Dermis blood vessel endothelial cell (primary cell): ENCODE measurements at places on chromosomes 7 and 10. TPM values are rescaled to one million over a fixed set of nuclear protein-coding genes. Genes with fewer than 3 reads are reported as not detected.

- no peak for DNase-seq
These were observed 14.7 kb downstream of the SHH start for GRCh38 chr7:155797262-155798250.

DNA sequence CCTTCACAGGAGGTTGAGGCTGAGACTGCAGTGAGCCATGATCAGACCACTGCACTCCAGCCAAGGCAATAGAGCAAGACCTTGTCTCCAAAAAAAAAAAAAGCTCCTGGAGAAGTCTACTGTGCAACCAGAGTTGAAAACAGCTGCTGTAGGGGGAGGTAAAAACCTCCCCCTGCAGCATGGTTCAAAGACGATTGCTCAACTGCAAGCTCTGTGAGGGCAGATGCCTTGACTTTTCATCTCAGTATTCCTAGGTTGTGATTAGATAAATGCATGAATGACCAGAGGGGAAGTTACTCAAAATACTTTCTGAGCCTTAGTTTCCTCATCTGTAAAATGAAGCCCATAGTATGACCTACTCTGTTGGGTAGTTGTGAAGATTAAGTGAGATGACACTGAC, 25.0 kb upstream of the PPA1 start:
- DNase-seq, result no peak

DNA sequence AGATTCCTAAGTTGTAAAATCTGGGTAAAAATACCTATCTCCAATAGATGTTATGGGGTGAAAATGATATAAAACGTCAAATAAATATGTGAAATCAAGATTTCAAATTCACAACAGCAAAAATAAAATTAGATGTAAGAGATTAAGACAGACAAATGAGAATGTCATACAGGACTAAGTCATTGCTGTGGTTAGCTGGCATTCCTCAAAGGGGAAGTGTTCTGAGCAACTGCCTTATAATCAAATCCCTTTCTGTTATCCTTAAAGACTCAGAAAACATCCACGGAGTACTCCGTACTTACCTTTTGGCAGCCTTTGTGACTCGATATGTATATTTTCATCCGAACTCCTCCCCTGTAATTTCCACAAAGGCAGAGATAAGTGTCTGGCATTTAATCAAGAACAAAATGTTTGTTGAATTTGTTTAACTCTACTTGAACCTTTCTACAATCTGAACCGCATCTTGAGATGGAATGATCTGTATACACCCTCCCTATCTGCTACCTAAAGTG, 559.6 kb downstream of the GATA3 start:
- DNase-seq, result no peak

- DNase-seq, result peak; percentile 71
These were observed 27.9 kb downstream of the MTURN start for GRCh38 chr7:30162622-30163124.

DNA sequence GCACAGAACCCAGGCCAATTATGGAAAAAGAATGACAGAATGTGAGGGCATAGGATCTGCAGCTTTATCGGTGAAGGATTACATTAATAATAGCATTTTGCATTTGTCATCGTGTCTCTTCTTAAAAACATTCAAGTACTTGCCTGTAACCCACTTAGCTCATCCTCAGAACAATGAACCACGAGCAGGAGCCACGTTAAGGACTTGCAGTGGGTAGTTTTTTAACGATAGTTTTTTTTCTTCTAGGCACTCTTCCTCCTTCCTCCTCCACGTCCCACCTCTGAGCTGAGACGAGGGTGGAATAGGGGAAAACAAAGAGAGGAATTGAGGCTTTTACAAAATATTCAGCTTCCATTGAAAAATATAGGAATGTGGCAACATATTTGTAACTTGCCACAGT, 27.1 kb downstream of the CDHR3 start:
- DNase-seq, result no peak

GRCh38 chr7:31094271-31094670, 42.2 kb downstream of the ADCYAP1R1 start:
- no peak for DNase-seq

- no peak for DNase-seq
These were observed 31.6 kb downstream of the HECW1 start for GRCh38 chr7:43143918-43144589.

DNA sequence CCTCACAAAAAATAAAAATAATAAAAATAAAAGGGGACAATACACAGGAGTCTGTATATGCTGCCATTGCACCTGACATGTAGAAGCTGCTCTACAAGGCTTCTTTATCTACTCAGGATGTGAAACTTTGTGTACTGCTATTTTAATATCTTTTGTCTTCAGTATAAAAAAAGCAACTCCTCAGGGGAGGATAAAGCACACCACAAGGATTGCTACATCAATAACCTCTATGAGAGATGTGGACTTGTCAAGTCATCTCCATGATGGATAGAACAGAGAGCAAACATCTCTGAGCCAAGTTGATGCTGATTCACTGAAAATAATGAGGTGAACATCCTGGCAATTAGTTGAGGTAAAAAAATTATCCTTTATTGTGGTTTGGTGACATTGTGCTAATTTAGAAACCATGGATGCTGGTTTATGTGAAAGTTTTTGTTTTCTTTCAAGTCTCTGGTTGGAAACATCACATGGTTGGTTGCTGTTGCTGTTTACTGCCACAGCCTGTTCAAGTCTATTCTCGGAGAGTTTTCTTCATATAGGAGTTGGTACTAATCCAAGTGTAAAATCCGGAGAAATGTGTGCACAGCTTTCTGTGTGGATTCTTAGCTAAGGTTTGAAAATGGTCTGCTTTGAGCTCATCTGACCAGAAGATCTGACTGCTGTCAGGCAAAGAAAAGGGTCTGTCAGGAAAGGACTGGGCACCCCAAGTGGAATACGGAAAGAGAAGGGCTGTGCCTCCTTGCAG, 1.5 kb upstream of the HECW1 start:
- no peak for DNase-seq

- DNase-seq, result no peak
These were observed 422.7 kb downstream of the SORCS3 start for GRCh38 chr10:105063796-105064195.

DNA sequence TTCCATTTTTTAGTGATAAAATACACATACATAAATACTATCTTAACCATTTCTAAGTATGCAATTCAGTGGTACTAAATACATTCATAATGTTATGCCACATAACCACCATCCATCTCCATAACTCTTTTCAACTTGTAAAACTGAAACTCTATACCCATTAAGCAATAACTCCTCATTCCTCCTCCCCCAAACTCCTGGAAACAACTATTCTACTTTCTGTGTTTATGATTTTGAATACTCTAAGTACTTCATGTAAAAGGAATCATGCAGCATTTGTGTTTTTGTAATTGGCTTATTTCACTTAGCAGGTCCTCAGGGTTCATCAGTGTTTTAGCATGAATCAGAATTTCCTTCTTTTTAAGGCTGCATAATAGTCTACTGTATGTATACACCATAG, 131.8 kb downstream of the TES start:
- DNase-seq, result no peak

DNA sequence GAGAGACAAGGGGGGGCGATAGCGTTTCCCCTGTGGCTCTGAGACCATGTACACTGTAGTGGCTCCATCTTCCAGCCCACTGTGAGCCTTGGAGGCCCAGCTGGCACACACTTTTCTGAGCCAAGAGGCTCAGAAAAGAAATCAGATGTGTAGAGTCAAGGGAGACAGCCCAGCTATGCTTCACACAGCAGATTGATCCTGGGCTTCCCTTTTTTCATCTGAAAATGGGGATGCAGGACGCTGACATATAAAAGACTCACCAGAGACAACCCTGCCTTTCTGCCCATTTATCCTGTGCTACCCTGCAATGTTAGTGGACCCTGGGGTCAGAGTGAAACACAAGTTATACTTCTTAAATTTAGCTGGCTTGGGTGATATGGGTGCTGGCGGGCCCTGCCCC, 14.3 kb downstream of the TMEM273 start:
- DNase-seq, result no peak

GRCh38 chr10:133509700-133510099, 17.5 kb upstream of the CYP2E1 start:
- no peak for DNase-seq

DNA sequence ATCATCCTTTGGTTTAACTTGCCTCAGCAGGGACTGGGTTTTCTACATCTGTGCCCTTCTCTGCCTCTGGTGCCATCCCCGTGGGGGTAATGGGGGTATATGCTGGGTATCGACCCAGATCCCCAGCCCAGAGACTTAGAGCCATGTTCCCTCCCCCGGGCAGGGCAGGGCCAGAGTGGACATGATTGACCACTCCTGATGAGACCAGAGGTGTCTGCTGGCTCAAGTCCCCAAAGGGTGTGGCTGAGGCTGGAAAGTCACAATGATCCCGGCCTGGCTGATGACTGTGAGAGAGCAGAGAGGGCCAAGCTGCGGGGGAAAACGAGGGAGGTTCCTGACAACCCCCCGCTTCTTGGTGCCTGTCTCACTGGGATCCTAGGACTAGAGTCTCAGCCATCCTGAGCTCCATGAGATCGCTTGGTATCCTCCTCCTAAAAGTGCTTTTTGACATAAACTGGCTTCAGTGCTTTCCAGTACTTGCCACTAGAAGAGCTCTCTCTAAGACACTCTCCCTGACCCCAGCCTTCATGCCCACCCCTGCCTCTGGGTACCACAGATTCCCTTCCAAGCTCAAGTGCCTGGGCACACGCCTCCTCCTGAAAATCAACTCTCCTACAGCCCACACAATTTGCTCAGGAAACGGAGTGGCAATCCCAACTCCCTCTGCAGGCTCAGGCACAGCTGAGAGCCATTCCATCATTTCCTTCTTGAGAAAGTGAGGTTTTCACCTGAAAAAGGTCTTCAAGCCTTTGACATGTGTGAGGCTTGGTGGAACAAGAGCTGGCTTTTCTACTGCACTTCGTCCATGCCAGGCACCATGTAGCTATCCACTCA, 33.9 kb downstream of the DRGX start:
- DNase-seq, result no peak

DNA sequence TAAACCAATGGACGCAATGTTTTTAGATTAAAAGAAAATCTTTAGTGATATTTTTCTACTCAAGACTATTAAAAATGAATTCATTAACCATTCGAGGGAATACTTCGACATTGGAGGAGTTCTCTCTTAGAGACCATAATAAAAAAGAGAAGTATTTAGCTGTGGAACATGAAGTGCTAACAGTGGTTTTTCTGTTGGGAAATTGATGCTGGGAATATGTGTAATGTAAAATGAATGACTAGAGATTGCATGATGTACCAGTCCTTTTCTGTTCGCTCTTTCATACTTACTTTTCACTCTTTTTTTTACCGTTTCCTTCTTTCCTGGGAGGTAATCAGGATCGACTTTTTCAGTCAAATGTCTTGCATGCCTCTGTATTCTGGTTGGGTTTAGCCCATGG, 41.3 kb downstream of the ST7 start:
- DNase-seq, result no peak

DNA sequence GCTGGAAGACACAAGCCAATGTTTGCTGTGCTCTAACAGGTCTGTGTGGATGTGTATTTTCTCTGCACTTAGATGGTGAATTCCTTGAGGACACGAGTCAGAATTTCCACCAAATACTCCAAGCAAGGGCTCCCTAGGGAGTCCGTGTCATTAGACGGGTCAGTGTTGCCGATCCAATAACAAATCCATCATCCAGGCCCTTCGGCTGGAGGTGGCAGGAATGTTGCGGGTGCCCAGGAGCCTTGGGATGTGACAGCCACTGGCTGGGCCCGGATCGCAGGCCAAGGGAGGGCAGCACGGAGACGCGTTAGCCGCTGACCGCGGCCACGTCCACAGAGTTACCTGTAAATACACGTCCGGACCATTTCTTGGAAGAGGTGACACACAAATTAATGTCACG, 186.8 kb downstream of the WDR37 start:
- no peak for DNase-seq

DNA sequence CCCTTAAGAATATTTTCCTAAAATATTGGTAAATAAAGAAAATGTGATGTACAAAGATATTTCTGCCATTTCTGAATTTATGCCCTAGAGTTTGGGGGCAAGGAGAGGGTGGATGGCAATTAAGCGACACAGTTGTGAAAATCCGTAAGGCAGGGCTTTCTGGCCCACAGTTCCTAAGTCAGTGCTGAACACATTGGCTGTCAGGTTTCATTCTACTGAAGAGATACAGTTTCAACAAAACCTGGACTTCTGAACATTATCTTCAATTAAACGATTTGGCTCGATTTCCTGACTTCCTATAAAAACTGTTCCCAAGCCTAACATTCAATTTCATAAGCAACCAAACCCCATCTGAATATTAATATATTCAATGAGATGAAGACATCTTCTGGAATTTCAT, 61.1 kb upstream of the NEBL start:
- DNase-seq, result no peak

DNA sequence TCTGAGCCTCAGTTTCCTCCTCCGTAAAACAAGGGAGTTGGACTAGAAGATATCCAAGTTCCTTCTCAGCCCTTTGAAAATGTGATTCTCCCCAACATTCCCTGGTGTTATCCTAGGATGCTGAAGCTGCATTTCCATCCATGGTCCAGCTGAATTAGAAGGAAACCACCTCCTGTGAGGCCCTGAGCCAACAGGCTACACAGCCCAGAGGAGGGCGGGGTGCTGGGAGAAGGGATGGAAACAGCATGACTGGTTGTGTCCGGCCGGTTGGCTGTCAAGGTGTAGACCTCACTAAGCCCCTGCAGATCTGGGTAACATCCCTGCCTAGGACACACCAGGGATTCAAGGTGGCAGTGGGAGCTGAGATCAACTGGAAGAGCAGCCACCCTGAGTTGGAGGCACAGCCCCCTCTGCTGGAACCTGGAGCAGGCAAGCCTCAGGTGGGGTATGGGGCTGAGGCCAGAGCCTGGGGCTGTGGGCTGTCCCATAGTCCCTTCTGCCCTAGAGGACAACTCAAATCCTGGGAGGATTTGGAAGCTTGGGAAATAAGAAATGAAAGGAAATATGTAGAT, 72.0 kb downstream of the PAX2 start:
- DNase-seq, result no peak

DNA sequence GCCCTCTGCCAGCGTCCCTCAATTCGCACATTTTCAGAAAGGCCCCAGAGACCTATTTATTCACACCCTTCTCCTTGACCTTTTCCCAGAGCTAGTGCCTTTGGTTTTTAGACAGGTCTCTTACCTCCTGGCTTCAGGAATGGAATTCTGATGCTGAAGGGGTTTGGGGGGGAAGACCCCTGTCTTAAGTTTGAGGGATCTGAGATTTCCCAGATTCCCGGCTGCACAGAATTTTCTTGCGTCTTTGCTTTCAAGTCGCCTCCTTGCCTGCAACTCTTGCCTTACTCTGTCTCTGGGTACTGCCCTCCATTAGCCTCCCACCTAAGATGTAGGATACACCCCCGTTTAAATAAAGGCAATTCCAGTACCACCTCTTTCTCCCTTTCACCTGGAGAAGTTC, 1.9 kb downstream of the GATA3 start:
- DNase-seq, result no peak

- DNase-seq, result no peak
These were observed 14.3 kb downstream of the GALNT17 start for GRCh38 chr7:71145906-71146901.

GRCh38 chr10:16545116-16545736, 23.5 kb upstream of the C1QL3 start:
- peak; percentile 62 for DNase-seq

The SAMD9 gene
- total RNA-seq, result 20.4 and 24.4 TPM in 2 replicates

The YKT6 gene
- total RNA-seq, result 77.9 and 93.4 TPM in 2 replicates

The MCM7 gene
- total RNA-seq, result 63.3 and 138 TPM in 2 replicates

The ENKUR gene
- 0.09 and 0.17 TPM in 2 replicates for total RNA-seq

The CTBP2 gene
- total RNA-seq, result 112 and 148 TPM in 2 replicates
